ENCODE measurements at places on chromosomes 12 and 14.

- no peak for DNase-seq
Measured at GRCh38 chr12:124941170-124941527, 26.7 kb upstream of the UBC start.

- DNase-seq, result no peak
Measured at GRCh38 chr12:51954561-51955361, 3.3 kb downstream of the ACVR1B start.

GRCh38 chr12:47039079-47039478 lies 40.3 kb upstream of the PCED1B start:
- DNase-seq, result no peak

- no peak for DNase-seq
Measured at GRCh38 chr14:72788972-72789728, 104.8 kb downstream of the DPF3 start.

DNA sequence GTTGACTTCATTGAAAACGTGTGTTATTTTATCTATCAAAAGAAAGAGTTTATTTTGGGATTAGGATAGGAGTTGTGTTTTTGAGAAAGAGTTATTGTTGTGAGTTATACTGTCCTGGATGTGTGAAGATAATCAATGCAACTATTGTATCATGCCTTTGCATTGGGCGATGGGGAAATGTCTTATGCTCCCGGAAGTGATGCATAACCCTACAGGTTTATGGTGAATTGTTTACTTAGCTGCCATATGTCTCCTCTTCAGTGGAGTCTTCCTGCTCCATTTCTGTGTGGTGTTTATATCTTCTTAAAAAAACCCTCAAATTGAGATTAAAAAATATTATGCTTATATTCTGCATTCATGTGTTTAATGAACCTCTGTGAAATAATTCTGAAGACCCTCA lies 6.5 kb downstream of the PDE3A start:
- DNase-seq, result no peak

All from left cardiac atrium (tissue), 4 donors.